Renal cortex interstitium (tissue), 15 donors: ENCODE measurements at places on chromosomes 11 and 22. TPM values are rescaled to one million over a fixed set of nuclear protein-coding genes. Genes with fewer than 3 reads are reported as not detected.

OR52I2 gene
- polyA plus RNA-seq: not detected

GUCD1 gene
- 89.5 TPM for polyA plus RNA-seq

- no peak for DNase-seq
Measured at GRCh38 chr22:40147388-40148176, 30.1 kb upstream of the TNRC6B start.

DNA sequence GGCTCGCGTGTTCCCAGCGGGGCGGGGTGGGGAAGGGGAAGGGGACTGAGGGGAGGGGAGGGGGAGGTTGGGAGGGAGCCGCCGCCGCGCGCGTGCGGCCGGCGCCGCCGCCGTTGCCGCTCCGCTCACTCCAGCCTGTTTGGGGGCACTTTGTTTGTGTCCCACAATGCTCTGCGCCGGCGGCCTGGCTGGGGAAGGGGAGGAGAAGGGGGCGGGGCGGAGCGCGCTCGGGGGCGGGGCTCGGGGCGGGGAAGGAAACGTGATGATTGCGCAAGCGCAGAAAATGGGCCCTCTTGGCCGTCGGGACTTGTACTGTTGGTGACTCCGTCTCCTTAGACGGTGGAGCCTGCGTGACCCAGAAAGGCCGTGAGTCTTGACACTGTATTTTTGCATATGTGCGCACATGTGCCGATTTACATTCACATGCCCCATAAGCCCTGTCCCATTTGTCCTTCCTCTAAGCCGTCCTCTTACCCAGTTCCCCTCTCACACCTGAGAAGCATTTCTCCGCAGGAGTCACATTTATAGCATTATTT lies at the start of gene ZBTB44:
Gene ZBTB44 (minus strand): TSS at position 168 of the 536 bp plus-strand sequence. CDS start 53,044 bp downstream, outside the sequence.
- peak; percentile 88 for DNase-seq

DNA sequence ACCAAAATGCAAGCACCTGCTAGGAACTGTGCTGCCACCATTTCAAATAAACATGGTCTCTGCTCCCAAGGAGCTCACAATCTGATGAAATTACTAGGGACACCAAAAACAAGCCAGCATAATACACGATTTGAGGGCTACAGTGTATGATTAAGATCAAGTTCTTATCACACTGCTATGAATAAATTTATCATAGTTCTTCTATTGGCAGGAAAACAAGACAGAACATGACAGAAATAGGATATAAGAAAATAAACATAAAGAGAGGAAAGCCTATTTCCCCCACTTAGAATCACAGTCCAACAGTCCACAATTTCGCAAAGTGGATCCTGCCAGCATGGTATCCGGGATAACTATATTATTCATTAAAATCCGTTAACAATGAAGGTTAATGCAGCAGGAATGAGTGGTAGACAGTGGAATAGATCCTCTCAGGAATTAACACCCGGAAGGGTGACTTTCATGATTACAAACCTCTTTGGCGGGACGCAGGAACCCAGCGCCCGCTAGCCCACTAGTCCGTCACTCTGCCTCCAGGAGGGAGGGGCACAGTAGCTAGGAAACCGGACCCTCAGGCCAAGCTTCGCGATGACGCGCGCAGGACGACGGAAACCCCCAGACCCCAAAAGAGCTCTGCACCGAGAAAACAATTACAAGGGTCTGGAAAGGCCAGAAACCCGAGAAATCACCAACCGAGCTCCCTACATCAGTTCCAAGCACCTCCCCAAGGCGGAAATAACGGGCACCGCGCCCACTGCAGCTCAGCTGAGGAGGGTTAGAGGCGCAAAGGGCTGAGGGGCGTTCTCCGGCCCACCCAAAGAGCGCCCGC lies 607 bp downstream of the CCDC82 start:
- DNase-seq: peak; percentile 72

NCAM1 gene
- polyA plus RNA-seq: 88.0 TPM

- no peak for DNase-seq
Measured at GRCh38 chr11:16744128-16744725, 5.8 kb downstream of the C11orf58 start.

- DNase-seq: no peak
Measured at GRCh38 chr11:134032501-134033091, 36.3 kb upstream of the JAM3 start.

DNA sequence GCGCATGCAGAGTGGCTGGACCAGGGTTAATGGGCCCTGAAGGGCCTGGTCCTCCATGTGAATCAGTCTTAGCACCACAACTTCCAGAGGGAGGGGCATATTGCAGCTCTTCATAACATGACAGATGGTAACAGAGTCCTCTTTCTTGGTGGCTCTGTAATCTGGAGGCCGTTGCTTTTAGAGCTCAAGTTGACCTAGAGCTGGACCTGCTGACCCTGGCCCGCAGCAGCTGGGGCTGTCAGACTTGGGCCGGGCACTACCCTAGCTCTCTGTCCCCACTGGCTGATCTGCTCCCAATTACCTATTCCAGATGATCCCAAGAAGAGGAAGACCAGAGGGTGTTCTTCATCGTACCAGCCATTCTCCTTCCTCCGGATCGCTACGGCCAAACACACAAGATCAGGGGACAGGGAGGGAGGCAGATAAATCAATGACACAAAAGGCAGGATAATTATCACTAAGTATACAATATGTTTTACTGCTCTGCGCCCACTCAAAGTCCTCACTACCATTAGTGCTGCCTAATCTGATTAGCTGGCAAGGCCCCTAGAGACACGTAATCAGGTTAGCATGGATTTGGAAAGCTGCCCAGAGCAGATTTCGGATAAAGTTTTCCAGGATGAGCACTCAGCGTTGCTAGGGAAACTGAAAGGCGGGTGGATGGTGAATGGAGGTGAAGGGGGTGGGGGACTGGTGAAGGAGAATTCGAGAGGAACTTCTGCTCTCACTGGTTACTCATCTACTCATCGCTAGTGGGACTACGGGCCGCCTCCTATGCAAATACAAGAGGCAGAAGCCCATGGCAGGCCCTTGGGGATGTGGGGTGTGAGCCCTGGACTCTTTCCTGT lies 64.5 kb upstream of the PHOX2A start:
- peak; percentile 28 for DNase-seq

DNA sequence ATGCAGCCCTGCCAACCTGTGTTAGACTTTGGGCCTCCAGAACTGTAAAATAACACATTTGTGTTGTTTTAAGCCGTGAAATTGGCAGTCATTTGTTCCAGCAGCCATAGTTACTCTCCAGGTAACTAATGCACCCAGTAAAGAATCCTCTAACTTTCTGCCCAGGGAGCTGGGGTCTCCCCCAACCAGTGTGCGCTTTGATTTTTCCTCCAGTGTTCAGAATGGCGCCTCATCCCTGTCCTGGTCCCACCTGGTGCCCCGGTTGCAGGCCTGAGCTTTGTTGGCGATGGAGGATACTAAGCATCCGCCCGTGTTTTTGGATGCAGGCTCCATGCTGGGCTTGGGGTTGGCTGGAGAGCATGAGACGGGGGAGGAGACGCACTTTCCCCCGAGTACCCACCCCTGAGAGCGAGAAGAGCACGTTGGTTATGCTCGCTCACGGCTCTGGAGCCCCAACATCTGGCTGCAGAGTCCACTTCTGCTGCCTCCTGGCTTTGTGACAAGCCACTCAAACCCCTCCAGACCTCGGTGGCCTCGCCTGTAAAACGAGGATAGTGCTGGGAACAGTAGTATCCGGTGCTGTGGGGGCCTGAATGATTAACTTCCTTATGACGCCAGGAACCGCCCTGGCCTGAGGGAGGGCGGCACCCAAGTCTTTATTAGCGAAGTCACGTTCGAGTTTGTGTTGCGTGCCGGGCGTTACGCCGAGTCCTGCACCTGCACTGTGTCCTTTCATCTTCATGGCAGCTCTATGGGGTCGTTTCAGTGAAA lies 25.8 kb downstream of the MRGPRD start:
- peak; percentile 28 for DNase-seq

- no peak for DNase-seq
Measured at GRCh38 chr22:44995715-44996114, 14.1 kb downstream of the PHF21B start.

MAPK8IP2 gene
- 0.78 TPM for polyA plus RNA-seq

PARVB gene
- 20.2 TPM for polyA plus RNA-seq

GRIK4 gene
- polyA plus RNA-seq: 1.2 TPM

GRCh38 chr11:11985016-11985715 lies 23.3 kb downstream of the DKK3 start:
- no peak for DNase-seq

GRCh38 chr11:67644042-67644441 lies 4.5 kb upstream of the TBX10 start:
- no peak for DNase-seq

- DNase-seq: no peak
Measured at GRCh38 chr22:44915441-44915840, 94.4 kb downstream of the PHF21B start.

DNA sequence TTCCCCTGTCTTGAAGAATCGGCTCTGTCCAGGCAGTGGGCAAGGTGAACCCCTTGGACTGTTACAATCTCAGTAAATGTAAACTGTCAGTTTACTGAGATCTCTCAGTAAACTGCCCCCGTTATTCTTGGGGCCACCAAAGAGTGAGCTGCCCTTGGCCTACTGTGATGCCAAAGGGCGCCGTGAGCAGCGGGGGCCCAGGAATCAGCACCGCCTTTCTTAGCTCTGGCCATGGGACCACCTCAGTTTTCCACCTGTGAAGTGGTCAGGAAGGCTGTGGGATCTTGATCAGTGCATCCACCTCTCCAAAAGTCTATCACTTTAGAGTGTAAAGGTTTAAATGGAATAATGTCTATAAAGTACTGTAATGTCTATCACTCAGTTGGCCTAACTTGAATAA lies 57.1 kb downstream of the THAP12 start:
- DNase-seq: no peak

SCUBE2 gene
- polyA plus RNA-seq: 5.3 TPM

MS4A15 gene
- not detected for polyA plus RNA-seq

DNA sequence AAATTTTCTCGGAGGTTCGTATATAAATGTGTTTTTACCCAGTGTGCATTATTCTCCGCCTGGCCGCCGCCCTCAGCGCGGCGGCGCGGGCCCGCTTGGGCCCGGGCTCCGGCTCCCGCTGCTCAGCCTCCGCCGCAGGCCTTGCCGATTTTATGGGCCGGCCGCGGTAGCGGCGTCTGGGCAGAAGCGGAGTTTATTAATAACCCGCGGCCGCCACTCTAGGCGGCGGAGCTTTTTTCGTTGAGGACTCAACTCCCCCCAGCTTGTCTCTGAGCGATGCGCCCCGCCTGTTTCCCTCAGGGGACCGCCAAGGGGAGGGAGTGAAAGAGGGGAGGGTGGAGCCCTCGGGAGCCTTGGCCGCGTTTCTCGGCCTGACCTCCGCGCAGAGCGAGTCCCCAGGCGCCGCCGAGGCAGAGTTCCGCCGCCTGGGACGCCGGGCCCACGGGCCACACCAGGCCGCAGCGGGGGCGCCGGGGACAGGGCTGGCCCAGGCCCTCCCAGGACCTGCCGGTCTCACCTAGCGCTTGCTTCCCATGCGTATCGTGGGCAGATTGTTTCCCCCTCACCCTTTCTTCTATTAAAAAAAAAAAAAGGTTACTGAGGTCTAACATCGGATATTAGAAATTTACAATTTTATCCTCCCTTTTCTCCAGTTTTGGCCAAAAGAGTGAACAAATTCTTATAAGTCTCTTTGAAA lies 399 bp downstream of the ZNF143 start:
- DNase-seq: peak; percentile 79

GRCh38 chr22:46000081-46001027 lies 23.4 kb upstream of the WNT7B start:
- DNase-seq: no peak

- no peak for DNase-seq
Measured at GRCh38 chr11:14144934-14145333, 182.4 kb downstream of the SPON1 start.

CCDC134 gene
- polyA plus RNA-seq: 7.0 TPM

SCN3B gene
- polyA plus RNA-seq: 1.7 TPM

DNA sequence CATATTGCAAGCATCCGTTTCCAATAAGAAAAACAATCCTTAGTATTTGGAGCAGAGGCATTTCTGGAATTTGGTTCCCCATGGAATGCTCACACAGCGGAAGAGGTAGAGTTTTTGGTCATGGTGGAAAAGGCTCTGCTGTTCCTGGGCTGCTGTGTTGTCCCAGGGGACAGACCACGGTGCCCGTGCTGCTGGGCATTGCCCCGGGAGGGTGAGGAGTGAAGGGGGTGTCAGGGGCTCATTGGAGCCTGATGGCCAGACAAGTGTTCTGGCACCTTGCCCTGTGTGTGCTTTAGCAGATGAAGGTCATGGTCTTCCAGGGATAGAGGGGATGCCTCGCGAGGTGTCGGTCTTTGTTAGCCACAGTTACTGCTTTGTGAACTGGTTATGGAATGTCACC lies 61.2 kb downstream of the MPPED1 start:
- DNase-seq: no peak

GRCh38 chr22:44391481-44392445 lies 79.0 kb upstream of the SHISAL1 start:
- DNase-seq: peak; percentile 47

DNA sequence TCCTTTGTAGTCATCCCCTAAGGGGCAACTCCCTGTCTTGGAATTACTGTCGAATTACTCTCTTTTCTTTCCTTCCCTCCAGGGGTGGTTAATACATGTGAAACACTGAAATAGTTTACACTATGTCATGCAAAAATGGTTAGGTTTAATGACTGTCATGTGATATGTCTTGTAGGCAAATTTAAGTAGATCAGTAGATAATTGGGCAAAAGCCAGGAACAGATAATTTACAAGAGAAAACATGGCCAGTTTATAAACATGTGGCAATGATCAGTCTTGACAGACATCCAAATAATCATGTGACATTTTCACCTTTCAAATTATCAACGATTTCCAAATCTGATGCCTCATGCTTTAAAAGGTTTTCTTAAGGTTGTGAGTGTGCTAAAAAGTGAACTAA lies 3.9 kb downstream of the VWA5A start:
- DNase-seq: no peak

GAB4 gene
- not detected for polyA plus RNA-seq

ACCS gene
- polyA plus RNA-seq: 50.1 TPM

TAGLN gene
- 145 TPM for polyA plus RNA-seq

GRM5 gene
- polyA plus RNA-seq: 0.19 TPM

DNA sequence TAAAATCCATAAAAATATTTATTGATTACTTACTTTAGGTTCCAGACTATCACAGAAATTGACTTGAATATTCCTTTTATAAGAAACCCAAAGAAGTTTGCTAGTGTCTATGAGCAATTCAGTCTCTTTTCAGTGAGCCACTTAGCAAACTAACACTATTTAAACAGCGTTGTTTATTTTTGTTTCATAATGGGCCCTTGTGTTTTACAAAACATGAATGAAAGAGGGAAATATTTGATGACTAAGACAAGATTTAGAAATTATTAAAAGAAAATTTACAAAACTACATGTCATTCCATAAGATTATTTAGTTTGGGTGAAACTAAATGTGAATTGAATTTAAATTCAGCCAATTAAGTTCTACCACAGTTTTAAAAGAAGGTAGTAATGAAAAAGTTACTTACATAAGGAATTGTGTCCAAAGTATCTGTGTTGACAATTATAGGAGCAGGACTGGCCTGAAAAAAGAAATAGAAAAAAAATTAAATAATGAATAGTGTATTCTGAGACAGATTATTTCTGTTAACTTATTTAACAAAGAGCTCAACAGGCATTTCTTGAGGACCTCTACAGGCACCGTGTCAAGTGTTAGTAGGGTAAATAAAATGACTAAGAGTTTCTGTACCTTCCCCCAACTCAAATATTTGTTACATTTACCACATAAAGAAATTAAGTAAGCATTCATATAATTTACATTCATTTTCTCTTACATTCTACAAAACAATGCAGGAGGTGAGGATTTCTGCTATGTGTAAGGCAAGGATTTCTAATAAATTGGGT lies 964.9 kb upstream of the CCDC90B start:
- DNase-seq: no peak

COA4 gene
- 71.6 TPM for polyA plus RNA-seq
